ENCODE measurements at places on chromosomes 4 and X. TPM values are rescaled to one million over a fixed set of nuclear protein-coding genes. Genes with fewer than 3 reads are reported as not detected.
A peak's percentile ranks its signal among the peaks of the same experiment; 100 is the strongest.

Gene TMEM47
- polyA plus RNA-seq = 10.1 TPM

Gene ADRA2C
- polyA plus RNA-seq = 7.3 TPM

Gene SPANXA1
- not detected for polyA plus RNA-seq

- H3K4me1 ChIP-seq = no peaks in the 10 kb centered on the region
- no peak overlapping the region for H3K27ac ChIP-seq
- no peak overlapping the region for H3K4me3 ChIP-seq
- no peaks in the 10 kb centered on the region for H3K36me3 ChIP-seq
- DNase-seq = no peak
These were observed 1418.4 kb downstream of the PCDH18 start for GRCh38 chr4:136113921-136114320.

Gene GAGE1
- not detected for polyA plus RNA-seq

Gene NPY2R
- polyA plus RNA-seq = 0.01 TPM

GRCh38 chr4:2470791-2471190, 1.9 kb downstream of the RNF4 start:
- no peak overlapping the region for H3K27ac ChIP-seq
- no peaks in the 10 kb centered on the region for H3K27me3 ChIP-seq
- H3K4me3 ChIP-seq = peak overlapping the region; percentile 89
- H3K4me1 ChIP-seq = peaks cover 38% of the 10 kb centered on the region
- no peak for DNase-seq
